ENCODE measurements at places on chromosomes 5 and 9.

- no peak for DNase-seq
These were observed 116.0 kb upstream of the LMX1B start for GRCh38 chr9:126497660-126498275.

DNA sequence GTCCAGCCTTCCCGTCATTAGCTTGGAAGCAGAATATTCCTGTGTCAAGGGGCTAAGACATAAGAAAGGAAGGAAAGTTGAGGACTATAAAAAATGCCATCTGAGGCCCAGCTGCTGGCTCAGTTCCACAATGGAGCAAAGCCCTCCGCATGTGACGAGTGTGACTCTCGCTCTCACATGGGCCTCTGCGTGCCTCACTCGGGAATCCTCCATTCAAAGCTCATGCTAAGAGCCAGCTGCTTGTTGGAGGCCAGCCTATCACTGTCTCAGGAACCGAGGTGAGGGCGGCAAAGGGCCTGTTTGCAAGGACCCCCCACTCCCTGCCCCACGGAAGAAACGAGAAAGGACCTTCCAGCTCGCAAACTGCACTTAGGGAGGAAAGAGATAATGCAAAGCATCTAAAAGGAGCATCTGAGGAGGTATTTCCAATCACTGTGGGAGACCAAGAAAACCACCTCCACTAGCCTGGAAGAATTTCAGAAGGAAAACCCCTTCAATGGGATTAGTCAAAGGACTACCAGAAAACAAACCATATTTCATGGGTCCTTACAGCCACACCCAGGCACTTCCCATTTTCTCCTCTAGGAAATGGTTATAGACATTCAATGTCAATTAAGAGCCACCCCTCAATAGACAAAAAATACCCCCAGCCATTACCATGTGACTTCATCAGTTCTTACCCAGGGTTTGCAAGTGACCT lies 95.3 kb downstream of the PRRT1B start:
- DNase-seq = no peak

DNA sequence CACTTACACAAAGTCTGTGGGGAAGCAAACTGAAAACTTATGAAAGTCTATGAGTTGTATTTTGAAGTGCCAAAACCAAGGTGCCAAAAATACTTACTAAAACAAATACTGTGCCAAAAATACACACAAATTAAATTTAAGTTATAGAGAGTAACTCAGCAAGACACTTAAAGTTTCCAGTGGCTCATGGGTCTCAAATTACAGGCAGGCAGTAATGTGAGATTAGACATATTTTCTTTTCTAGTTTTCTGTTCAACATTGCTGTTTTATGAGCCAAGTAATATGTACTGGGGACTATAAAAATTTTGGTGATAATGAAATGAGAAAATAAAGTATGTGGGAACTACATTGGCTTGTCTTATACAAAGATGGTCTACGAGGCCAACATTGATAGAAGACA lies 172.2 kb upstream of the SNX2 start:
- no peak for DNase-seq

DNA sequence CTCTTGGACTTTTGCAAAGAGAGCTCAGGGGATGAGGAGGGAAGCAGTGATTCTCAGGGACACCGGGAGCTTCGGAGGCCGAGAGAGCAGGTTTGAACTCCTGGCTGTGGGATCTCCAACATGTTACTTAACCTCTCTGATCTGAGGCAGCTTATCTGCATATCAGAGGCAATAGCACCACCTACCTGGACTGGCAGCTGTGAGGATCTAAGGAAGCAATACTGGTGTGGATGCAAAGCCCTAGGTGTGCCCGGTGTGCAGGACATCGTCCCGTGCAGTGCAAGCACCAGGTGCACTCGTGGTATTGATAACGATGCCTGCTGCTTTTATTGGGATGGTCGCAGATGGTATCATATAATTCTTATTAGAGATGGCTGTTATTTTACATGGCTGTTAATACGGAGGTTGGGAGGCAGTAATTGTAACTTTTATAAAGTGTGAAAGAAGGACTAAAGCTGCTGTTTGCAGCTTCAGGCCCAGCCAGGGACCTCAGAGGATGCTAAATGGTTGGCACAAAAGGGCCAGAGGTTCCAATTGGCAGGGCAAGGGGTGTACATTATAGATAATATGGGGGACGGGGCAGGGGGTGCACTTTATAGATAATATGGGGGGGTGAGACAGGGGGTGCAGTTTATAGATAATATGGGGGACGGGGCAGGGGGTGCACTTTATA lies 14.9 kb downstream of the COL5A1 start:
- peak; percentile 69 for DNase-seq

- peak; percentile 99 for DNase-seq
These were observed 43.1 kb downstream of the NACC2 start for GRCh38 chr9:136051837-136052471.

DNA sequence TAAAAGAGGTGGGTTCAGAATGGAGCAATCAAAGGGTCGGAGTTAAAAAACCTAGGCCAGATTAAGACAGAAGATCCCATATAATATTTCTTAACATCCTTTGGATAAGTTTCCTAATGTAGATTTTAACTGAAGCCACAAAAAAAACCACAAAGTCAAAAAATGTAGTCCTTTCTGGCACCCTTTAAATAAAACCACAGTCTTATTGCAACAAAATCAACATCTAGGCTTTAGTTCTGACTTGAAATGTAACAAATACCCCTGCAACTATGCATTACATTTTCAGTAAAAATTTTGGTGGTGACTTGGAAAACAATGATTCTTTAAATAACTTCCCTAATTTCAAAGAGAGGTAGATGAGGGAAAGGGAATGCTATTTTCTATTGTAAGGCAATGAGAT lies 109.2 kb downstream of the PSAT1 start:
- DNase-seq = no peak

- no peak for DNase-seq
These were observed 41.9 kb downstream of the TJP2 start for GRCh38 chr9:69215774-69216485.

- no peak for DNase-seq
These were observed at the start of gene HK3 for GRCh38 chr5:176899296-176899891. TSS of gene HK3 (minus strand) at chr5:176899346. CDS start at chr5:176896159, 3,187 bp downstream.

DNA sequence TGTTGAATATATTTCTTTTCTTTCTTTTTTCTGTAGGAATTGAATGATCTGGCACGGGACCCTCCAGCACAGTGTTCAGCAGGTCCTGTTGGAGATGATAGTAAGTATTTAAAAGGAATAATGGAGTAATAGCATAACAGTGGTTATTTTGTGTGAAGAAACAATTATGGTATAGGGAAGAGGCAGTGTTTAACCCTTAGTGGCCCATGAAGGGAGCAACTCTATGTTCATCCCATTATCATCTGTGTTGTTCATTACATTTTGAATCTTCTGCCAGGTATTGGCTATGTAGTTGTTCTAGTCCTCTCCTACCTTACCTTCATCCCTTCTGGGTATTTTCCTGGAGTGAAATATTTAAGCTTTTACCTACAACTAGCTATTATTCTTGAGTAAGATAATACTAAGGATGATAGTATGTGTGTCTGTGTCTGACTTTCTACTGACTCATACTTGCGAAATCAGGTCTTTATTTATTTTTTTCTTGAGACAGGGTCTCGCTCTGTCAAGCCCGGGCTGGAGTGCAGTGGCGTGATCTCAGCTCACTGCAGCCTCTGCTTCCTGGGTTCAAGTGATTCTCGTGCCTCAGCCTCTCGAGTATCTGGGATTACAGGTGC lies 39.3 kb downstream of the UBE2D2 start:
- DNase-seq = no peak

- DNase-seq = no peak
These were observed 12.4 kb downstream of the SLC30A5 start for GRCh38 chr5:69105996-69106906.

DNA sequence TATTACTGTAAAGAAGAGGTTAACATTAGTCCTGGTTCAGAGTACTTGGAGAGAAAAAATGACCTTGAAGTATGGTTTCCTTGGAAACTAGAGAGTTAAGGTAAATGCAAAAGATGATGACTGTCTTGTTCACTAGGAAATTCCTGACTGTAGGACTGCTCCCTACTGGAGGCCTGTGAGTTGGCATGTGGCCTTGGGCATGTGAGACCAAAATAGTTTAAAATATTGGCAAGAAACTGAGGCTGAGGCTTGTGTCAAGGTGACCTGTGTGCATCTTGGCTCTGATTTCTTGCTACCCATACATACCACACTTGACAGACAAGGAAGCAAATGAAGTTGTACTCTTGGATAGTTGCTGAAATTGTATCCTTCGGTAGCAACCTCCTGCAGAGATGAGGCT lies 96.5 kb downstream of the TARS1 start:
- DNase-seq = no peak

DNA sequence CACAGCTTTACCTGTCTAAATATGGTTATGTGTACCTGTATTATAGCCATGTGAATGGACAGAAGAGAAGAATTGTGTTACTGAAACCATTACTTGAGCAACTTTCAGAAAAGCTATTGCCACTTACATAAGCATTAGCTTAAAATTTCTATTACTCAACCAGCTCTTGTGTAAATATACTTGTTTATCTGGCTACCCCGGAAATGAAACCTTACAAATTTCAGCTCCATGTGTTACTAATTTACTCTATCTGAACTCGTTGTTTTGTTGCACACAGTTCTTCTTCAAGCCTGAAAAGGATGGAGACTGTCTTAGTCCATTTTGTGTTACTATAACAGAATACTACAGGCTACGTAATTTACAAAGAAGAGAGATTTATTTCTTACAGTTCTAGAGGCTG lies 22.5 kb upstream of the ADAMTSL1 start:
- DNase-seq = no peak

- peak; percentile 16 for DNase-seq
These were observed 295.7 kb upstream of the PANK3 start for GRCh38 chr5:168874713-168875380.

GRCh38 chr5:34959323-34959722 lies 30.0 kb downstream of the DNAJC21 start:
- no peak for DNase-seq

- peak; percentile 70 for DNase-seq
These were observed 227.0 kb upstream of the DAP start for GRCh38 chr5:10987925-10988504.

DNA sequence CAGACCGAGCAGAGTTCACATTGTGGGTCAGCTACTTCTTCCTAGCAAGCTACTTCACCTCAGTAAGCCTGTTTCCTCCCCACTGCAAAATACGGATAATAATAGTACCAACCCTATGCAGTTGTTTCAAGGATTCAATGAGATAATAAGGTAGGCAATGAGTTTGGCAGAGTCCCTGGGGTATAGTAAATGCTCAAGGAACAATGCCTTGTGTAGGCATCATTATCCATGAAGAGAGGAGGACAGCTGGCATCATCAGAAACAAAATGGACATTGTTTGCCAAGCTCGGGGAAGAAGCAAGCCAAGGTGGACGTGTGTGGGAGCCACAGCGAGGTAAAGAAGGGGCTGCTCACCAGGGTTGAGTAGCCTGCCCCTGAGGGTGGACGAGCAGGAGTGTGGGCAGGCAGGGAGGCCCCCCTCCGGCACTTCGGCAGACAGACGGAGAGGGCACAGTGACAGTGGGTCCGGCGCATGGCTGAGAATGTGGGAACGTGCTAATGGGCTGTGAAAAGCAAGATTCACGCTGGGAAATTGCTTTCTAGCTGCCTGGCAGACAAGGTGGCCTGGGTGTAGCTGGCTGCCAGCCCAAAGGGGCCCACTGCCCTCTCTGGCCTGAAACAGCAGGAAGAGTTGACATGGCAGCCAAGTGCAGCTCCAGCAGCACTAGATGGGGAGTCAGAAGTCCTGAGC lies 10.1 kb downstream of the CAMK2A start:
- DNase-seq = no peak

GRCh38 chr9:83012922-83013838 lies 49.8 kb downstream of the RASEF start:
- no peak for DNase-seq

DNA sequence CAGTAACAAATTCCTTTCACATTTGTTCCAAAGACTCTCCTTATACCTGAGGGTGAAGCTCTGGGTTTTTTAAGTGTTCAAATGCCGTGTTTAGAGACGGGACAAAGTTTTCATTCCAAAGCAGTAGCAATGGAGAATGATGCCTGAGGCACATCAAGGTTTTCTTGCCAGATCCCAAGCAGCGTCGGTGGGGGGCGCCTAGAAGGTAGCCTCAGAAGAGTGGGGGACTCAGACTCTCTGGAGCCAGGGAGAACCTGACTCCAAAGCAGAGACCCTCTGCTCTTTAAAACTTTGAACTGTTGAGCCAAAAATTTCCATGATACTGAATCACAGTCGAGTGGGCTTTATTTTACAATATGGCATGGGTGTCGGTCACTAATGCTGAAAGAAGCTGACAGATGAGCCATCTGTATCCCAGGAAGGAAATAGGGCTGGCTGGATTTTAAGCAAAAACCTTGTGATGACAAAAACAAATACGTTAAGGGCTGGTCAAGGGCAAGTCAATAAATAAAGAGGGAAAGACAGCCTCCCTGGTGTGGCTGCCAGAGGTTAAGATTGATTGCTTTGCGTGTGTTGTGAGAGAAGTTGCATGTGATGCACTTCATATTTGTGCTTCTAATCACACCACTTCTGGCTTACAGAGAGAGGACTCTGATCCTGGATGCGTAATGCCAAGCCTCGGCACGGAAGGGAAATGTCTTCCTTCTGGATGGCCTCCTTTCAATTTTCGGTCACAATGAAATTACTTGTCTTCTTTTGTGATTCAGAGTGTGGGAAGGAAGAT lies 161.1 kb upstream of the EFNA5 start:
- DNase-seq = no peak

- DNase-seq = peak; percentile 59
These were observed 11.8 kb downstream of the ITGA1 start for GRCh38 chr5:52799358-52799982.

GRCh38 chr5:66442951-66443445 lies 153.2 kb upstream of the MAST4 start:
- DNase-seq = no peak

GRCh38 chr5:149611326-149611725 lies 30.0 kb downstream of the ARHGEF37 start:
- no peak for DNase-seq

GRCh38 chr5:115097236-115097635 lies 72.5 kb downstream of the TRIM36 start:
- DNase-seq = no peak

GRCh38 chr5:100165309-100165708 lies 369.9 kb upstream of the FAM174A start:
- DNase-seq = no peak

DNA sequence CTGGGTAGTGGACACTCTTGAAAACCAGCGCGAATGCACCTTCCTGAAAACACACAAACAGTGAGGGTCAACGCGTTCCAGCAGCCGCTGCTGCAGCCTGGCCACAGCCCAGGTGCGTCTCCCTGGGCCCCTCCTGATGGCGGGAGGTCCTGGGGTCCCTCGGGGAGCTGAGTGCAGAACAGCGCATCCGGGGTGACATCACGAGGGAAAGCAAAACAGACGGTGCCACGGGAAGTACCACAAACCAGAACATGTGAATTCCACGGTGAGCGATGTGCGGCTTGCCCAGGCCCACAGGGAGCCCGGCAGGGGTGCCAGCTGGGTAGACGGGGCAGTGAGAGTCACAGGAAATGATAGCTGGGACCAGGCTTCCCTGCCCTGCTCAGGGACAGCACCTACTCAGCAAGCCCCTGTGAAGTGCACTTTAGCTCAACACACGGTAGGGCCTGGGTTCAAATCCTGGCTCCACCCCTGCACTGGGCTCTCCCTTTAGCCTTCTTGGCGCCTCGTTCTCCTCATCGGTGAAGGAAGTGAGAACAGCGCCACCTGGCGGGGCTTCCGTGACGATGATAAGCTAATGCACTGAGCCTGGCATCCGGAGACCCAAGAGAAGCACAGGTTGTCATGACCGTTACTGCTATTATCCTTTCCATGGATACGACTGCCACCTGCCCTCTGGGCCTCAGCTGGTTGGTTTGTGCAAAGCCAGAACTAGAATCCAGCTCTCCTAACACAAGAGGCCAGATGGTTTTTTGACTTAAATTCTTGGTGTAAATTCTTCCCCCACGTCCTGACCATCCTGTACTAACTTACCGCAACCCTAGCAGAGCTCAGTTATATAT lies 24.6 kb downstream of the GFPT2 start:
- DNase-seq = peak; percentile 83

- no peak for DNase-seq
These were observed 1.2 kb downstream of the VCAN start for GRCh38 chr5:83472508-83473345.
